T follicular helper cell (primary cell): ENCODE measurements at places on chromosomes 1 and 21.

GRCh38 chr1:10114746-10115145 is 82.0 kb downstream of the UBE4B start:
- DNase-seq, result no peak

- no peak for DNase-seq
Observed at GRCh38 chr1:84116558-84116957, 27.5 kb upstream of the PRKACB start.

- DNase-seq, result no peak
Observed at GRCh38 chr1:99669376-99669775, 23.5 kb downstream of the PALMD start.

DNA sequence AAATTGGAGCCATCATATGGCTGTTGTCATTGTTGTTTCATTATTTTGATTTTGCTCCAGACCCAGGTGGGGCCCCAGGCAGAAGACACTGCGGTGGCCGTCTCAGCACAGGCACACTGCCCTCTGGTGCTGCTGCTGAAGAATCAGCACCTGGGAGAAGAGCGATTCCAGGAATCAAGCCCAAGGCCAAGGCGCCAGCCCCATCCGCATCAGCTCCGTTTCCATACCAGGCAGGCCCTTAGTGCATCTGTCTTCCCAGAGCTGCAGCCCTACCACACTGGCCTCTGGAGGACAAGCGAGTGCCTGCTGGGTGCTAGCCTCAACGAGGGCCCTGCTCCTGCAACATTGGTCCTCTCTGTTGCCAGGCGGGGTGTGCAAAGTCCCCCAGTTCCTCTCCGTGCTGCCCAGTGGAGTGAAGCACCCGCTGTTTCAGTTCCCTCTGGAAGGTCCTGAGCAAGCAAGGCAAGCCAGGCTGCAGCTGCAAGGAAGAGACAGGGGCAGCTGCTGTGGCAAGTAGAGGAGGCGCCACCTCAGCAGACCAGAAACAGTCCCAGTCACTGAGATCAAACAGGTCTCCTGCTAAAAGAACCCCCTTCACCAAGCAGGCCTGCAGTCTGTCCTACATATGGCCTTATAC is 5.2 kb downstream of the GRIK3 start:
- DNase-seq, result no peak

DNA sequence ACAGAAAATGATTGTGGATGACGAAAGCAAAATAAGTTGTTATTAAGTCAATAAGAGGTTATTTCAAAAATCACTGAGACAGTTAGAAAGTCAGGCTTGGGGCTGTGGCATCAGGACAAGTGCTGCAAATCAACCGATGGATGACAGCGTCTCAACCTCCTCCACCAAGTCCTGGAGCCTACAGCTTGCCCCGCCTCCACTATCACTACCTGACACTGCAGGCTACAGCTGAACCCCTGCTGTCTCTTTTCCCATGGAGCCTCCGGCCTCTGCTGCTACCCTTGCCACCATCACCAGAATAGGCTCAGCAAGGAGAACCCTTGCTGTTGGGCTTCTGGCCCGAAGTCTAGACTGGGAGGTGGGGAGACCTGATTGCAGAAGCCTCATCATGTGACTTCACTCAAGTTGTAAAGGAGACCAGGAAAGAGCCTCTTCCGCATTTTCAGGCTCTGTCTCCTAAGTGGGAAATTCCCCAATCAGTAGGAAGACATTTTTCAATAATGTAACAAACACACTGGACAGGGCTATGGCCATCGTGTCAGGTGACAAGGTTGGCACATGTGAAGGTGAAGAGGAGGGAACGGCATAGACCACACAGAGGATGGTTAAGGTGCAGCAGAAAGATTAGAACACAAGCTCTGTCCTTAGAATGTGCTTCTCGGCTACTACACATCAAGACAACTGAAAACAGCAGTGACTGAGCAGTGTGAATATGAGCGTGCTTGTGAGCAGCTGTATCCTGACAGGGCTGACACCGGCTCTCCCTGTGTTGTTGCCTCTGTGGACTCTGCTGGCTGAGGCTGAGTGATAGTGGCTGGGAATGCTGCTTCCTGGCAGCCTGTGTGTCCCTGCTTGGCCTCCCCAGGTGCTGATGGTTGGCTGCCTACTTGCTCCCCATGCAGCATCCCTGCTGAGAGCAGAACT is 660.7 kb downstream of the PTPRU start:
- no peak for DNase-seq

- no peak for DNase-seq
Observed at GRCh38 chr21:21085206-21085605, 87.0 kb downstream of the NCAM2 start.
